ENCODE measurements at places on chromosomes 7 and 10. TPM values are rescaled to one million over a fixed set of nuclear protein-coding genes. Genes with fewer than 3 reads are reported as not detected.

The TAS2R5 gene
- 0.74 TPM for total RNA-seq

- no peak for DNase-seq
These were observed 533.4 kb downstream of the NEBL start for GRCh38 chr10:20363684-20364083.

DNA sequence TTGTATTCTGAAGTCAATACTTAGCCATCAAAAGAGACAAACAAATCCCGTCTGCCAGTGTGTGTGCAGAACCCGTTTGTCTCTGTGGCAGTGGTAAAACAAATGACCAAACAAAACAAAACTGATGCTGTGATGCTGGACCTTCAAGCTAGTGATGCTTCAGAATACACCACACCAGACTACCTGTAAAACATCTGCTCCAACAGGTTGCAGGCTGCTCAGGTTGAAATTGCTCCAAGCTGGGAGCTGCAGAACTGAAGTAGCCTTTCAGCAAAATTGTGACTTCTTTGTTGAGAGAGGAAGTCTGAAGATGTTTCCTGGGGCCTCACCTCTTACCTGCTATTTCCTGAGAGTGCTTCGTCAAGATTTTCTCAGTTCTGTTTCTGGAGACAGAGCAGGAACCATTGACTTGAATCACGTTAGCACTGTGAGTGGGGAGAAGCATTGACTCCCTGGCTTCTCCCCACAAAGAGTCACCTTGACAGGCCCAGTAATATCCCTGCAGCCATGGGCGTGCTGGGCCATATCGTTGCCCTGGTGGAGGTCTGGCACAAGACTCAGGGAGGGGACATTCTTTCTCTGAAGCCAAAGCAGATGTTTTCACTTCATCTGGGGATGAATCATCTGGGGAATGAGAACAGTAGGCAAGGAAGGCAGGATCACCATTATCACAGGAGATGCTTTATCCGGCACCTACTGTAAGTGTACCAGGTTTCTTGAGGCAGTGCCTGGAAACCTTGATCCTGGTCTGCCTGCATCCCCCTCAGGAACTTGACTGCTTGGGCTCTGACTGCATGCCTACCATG lies 80.2 kb downstream of the RBM20 start:
- no peak for DNase-seq

The HOGA1 gene
- total RNA-seq, result not detected

GRCh38 chr7:66557214-66558200 lies 71.2 kb upstream of the KCTD7 start:
- DNase-seq, result peak; percentile 72

The COL17A1 gene
- not detected for total RNA-seq

DNA sequence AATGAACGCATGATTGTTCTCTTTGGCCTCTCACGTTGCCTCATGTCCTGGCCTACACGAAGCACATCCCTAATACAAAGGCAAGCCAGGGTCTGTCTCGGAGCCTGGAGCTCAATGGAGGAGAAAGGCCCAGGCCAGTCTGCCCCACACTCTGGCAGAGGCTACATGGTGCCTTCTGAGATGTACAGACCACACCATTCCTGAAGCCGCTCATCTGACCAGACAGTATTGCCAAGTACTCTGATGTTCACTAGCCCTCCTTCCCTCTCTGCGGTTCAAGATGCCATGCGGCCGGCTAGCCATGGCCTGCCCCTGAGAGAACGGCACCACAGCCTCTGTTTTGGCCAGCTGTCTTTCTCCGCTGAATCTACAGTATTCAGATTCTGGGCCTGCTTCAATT lies 5.9 kb downstream of the BNIP3 start:
- no peak for DNase-seq

The HPS1 gene
- 46.6 TPM for total RNA-seq

The FZD8 gene
- 0.10 TPM for total RNA-seq

DNA sequence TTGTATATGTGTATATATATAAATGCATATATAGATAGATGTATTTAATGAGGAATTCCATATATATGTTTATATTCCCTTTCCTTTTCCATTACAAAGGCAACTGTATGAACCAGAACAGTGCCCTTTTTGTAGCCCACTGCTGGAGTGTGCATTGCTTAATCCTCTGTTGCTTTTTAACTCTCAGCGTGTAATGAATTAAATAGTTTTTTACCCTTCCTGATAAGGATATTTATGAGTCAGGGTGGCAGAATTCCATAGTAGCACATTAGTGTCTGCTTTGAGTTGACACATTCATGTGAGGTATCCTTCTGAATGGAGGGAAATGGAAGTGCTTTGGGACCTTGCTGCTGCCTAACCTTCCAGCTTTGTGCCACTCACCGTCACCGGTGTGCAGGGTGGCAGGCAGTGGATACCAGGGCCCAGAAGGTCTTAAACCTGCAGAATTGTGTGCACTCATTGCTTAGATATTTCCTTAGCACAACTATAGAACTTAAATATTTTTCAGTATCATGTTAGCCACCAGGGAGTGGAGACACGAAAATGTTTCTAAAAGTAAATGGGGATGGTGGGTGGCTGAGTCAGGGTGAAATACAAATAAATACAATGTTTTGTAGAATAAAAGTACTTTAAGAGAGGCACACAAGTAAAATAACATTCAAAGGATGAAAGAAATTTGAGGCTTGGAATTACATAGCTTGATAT lies 117.9 kb downstream of the SND1 start:
- no peak for DNase-seq

The CCL26 gene
- not detected for total RNA-seq

GRCh38 chr7:18555968-18556367 lies 60.4 kb downstream of the HDAC9 start:
- no peak for DNase-seq

DNA sequence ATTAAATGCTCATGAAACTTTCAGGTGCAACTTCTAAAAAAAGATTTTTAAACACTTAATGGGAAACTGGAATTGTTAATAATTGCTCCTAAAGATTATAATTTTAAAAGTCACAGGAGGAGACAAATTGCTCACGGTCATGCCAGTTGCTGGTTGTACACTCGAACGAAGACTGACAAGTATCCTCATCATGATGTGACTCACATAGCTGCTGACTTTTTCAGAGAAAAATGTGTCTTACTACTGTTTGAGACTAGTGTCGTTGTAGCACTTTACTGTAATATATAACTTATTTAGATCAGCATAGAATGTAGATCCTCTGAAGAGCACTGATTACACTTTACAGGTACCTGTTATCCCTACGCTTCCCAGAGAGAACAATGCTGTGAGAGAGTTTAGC lies 79.3 kb downstream of the ITGB8 start:
- no peak for DNase-seq

DNA sequence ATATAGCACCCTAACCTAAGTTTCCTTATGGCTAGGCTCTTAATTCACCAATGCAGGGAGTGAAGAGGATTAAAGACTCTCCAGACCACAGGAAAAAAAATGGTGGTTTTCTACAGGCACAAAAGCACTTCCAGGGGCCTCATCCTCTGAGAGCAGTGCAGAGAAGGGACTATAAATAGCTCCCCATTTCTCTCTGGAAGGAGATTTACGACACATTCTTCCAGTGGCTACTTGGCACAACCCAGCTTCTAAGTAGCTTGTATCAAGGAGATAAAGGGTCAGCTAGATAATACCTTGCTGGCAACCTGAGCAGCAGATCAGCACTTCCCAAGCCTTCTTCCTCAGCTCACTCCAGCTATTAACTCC lies 73.5 kb downstream of the CRPPA start:
- no peak for DNase-seq

- DNase-seq, result no peak
These were observed 23.9 kb upstream of the FAM107B start for GRCh38 chr10:14798636-14799035.

DNA sequence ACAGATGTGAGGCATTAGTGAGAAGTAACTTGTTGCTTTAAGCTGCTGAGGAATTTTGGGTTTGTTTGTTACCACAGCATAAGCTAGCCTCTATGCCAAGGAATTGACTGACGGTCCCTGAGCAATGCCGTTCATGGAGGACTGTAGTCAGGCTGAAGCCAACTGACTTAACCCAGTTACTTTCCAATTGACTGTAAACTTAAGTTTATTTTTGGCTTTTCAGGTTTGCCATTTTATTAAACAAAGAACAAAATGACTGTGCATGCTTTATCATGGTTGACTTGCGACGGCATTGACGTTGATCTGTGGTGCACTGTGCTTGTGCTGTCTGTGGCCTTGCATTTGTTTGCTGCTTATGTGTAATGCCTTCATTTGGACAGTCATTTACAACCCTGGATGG lies 53.5 kb downstream of the DNAJB9 start:
- DNase-seq, result no peak

DNA sequence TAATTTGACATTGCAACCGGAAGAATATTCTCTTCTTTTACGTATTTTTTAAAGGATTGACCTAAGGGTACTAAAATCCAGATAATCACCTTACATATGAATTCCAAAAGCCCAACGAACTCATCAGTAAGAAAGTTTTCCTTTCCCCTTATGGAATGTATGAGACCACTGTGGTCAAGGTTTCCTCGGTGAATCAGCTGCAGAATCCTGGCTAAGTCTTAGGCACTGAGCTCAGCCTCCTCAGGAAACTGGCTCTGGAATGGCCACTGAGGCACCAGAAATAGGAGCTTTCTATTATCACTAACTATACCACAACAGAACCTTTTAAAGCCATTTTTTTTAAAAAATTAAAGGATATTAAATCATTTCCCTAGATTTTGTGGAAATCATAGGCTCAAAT lies 21.0 kb downstream of the SVIL start:
- no peak for DNase-seq

GRCh38 chr10:132133005-132133404 lies 53.7 kb upstream of the DPYSL4 start:
- DNase-seq, result no peak

The CCNJ gene
- 6.8 TPM for total RNA-seq

- no peak for DNase-seq
These were observed 2.9 kb upstream of the ADAM8 start for GRCh38 chr10:133279326-133280226.

DNA sequence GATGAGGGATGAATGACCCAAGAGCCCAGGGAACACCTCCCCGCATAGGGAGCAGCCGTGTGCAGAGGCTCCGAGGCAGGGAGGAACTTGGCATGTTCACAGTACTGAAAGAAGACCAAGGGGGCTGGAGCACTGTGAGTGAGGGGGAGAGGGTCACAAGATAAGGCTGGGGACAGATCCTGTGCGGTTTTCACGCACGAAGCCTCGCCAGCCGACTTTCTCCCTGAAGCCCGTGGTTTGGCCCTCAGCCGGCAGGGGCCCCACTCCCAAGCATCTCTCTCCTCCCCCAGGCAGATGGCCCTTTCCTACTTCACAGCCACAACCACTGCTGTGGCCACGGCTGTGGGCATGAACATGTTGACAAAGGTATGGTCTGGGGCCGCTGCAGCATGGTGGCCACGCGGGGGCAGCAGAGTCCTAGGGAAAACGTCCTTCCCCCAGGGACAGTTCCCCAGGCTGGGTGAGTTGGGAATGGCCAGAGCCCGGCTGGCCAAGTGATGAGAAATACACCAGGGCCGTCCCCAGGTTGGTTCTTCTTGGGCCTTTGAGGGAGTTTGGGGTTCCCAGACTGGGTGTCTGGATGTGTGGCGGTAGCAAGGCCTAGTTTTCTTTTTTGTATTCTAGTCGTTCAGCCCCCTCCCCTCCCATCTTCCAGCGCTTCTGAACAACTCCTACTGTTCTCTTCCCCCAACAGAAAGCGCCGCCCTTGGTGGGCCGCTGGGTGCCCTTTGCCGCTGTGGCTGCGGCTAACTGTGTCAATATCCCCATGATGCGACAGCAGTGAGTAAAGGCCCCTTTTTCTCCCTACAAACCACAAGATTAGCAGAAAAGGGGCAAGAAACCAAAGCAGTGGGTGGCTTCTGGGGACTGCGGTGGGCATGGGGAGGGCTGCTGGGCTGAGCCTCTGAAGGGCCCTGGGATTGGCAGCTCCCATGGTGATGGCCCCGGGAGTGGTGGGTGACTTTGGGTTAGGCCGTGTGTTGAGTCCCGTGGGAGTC lies 14.4 kb upstream of the WBP1L start:
- DNase-seq, result peak; percentile 47

GRCh38 chr7:114567416-114567815 lies 152.8 kb downstream of the FOXP2 start:
- DNase-seq, result no peak

DNA sequence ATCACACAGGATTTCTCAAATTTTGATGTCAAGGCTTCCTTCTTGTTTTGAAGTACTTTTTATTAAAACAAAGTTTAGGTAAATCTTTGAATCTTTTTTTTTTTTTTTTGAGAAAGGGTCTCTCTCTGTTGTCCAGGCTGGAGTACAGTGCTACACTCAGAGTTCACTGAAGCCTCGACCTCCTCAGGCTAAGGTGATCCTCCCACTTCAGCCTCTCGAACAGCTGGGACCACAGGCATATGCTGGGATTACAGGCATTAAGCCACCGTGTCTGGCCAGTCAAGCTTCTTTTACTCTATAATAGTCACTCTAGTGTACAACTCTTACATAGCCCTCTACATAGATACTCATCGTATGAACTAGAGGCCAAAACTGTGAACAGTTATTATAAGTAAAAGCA lies 3.4 kb downstream of the RUFY2 start:
- no peak for DNase-seq

DNA sequence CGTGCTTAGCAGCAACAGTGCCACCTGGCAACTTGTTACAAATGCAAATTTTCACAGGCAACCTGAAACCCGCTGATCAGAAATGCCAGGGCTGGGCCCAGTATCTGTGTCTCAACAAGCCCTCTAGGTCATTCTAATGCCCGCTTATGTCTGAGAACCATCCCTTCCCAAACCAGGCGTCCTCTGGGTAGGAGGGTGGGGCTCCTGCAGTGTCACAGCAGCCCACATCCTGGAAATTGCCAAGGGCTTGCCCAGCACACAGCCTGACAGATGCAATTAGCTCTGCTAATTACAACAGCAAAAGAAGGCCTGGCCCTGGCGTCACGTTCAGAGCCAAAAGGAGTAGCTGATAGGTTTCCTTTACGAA lies 15.9 kb downstream of the ITPRIP start:
- DNase-seq, result peak; percentile 43

DNA sequence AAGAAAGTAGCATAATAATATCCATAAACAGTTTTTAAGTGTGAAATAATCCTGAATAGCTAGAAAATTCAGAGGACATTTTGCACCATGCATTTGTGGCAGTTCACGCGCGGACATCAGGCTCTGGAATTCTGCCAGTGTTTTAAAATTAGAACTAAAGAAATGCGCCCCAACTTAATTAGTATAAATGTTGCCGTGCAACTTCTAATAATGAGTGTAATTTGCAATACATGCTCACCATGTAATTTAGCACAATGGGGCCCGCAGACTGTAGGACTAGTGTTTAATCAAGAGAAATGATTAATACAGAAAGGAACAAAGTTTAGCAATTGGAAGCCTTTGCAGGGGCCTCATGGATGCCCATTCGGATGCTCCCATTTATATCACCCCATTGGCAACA lies 96.6 kb downstream of the PTPRE start:
- no peak for DNase-seq

- no peak for DNase-seq
These were observed 75.1 kb upstream of the PTPRZ1 start for GRCh38 chr7:121797657-121798452.
